Body of pancreas (tissue), 4 donors: ENCODE measurements at places on chromosomes 3 and 15. TPM values are rescaled to one million over a fixed set of nuclear protein-coding genes. Genes with fewer than 3 reads are reported as not detected.

DNA sequence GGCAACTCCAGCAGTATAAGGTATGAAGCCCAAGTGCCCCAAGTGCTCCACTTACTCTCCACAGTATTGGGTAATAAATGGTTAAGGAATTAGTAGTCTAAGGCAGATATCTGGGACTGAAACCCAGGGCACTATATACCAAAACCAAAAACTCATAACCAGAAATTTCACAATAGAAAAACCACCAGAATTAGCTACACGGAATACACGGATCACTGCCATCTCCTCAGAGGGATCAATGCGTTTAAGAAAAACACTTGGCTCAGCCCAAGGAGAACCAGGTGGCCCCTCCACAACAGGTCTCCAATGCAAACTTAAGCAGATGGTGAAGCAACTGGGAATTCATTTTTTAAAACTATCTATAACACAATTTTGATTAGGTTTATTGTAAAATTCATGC lies 83.6 kb downstream of the FAIM start:
- DNase-seq, result no peak

DNA sequence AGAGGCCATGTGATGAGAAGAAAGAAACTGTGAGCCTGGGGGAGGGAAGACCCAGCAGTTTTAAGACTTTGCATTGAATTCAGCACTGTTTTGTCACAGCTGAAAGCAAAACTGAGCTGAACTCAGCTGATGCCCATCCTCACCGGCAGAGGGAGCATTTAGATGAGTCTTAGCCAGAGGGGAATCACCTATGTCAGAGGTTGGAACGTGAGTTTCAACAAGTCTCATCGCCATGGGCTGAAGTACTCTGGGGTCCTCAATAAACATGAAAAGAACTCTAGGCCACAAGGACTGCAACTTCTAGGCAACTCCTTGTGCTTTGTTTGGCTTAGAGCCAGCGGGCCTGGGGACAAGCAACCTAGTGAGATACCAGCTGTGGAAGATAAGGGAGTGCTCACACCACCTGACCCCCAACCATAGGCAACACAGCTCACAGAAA lies 324.5 kb downstream of the TBL1XR1 start:
- peak; percentile 63 for DNase-seq

- no peak for DNase-seq
Observed at GRCh38 chr3:46479696-46480095, 15.0 kb upstream of the LTF start.

GRCh38 chr3:69752241-69752640 lies 13.0 kb downstream of the MITF start:
- no peak for DNase-seq

DNA sequence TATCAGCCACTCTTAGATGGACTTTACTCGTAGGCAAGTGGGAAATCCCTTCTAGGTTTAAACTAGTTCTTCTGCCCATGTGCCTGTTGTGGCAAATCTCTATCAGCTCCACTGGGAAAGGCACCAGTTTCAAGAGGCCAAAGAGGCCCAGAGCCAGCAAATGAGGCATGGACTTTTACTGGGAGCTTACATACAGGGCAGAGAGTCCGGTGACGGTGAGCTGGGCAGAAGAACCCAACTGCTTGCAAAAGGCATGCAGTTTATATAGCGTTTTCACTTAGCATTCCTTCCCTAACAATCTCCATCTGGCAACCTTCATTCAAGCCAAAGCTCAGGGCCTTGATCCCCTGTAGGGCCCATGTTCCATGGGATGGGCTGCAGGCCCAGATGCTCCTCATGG lies 93.0 kb upstream of the C3orf80 start:
- no peak for DNase-seq

DNA sequence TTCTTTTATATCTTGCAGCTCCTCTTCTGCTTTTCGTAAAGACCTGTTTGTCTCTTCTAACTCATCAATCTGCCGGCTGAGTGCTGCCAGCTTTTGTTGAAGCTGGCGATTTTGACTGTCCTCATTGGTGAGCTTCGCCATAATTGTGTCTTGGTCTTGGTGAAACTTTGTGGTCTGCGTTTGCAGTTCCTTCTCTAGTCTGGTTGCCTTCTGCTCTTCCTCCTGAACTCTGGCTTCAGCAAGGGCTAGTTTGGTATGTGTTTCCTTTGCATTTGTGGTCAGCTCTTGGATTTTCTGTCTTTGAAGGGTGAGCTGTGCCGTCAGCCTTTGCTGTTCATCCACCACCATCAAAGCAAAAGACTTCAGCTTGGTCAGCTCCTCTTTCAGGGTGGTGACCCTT lies 32.9 kb downstream of the CMSS1 start:
- DNase-seq, result no peak

- DNase-seq, result no peak
Observed at GRCh38 chr3:4752201-4753072, 226.8 kb upstream of the BHLHE40 start.

GRCh38 chr15:60616628-60617027 lies 137.7 kb upstream of the ICE2 start:
- DNase-seq, result no peak

- peak; percentile 32 for DNase-seq
Observed at GRCh38 chr3:114418724-114419543, 125.1 kb downstream of the TIGIT start.

- peak; percentile 93 for DNase-seq
Observed at GRCh38 chr3:11720304-11720898, 76.7 kb upstream of the VGLL4 start.

DNA sequence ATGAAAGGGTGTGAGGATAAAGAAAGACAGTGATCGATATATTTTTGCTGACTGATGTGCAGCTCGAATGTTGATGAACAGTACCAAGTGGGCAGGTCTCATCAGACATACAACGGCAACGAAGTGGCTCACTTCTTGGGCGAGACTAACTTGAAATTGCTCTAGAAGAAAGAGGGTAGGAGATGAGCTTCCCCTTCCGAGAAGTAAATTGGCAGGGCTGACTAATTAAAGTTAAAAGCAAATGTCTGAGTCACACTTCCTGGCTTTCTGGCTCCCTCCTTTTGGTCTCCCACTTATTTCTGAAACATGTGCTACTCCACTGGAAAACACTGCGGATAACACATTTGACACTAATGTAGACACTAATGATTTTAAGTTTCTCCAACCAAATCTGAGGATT lies 228.3 kb downstream of the ABHD5 start:
- DNase-seq, result no peak

GRCh38 chr15:83413054-83413719 lies 34.0 kb upstream of the SH3GL3 start:
- DNase-seq, result no peak

GRCh38 chr3:70816346-70816745 lies 503.9 kb upstream of the MDFIC2 start:
- DNase-seq, result no peak

GRCh38 chr3:134189849-134190248 lies 60.8 kb downstream of the RYK start:
- no peak for DNase-seq

GRCh38 chr3:143786219-143787191 lies 61.8 kb downstream of the SLC9A9 start:
- DNase-seq, result no peak

- DNase-seq, result no peak
Observed at GRCh38 chr15:27081676-27082418, 110.9 kb downstream of the GABRG3 start.

DNA sequence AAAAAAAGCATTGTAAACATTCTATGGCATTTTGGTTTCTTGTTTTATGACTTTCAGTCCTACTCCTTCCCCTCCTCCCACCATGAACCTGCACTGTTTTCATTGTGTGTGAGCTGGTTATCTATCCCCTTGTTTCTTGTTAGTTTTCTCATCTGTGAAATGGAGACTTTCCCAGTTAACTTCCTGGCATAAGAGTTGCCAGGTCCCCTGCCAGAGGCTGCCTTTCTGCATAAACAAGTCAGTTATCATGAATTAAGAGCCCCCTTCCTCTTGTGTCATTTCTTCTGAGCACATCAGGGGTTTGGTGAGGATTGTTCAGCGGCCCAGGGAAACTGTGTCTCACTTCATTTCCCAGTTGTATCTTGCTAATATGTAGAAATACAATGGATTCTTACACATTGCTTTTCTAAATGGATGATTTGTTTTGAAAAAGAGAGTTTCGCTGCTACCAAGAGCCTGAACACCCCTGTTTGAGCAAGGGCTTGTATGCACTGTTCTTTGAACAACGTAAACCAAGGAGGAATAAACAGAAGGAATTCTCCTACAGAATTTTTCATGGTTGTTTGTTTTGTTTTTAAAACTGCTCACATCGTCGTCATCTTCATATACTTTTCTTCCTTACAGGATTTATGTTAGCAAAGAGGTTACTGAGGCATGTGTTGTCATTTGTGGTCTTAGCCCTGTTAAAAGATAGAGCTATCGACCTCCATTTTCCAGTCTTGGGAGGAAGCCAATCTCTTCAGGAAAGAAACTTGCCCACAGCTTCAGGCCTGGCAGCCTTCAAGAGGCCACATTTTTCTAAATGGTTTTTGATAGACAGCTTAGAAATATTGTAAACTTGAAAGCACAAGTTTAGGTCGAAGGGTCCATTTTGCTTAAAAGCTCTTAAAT lies 144.6 kb upstream of the IL12A start:
- no peak for DNase-seq

DNA sequence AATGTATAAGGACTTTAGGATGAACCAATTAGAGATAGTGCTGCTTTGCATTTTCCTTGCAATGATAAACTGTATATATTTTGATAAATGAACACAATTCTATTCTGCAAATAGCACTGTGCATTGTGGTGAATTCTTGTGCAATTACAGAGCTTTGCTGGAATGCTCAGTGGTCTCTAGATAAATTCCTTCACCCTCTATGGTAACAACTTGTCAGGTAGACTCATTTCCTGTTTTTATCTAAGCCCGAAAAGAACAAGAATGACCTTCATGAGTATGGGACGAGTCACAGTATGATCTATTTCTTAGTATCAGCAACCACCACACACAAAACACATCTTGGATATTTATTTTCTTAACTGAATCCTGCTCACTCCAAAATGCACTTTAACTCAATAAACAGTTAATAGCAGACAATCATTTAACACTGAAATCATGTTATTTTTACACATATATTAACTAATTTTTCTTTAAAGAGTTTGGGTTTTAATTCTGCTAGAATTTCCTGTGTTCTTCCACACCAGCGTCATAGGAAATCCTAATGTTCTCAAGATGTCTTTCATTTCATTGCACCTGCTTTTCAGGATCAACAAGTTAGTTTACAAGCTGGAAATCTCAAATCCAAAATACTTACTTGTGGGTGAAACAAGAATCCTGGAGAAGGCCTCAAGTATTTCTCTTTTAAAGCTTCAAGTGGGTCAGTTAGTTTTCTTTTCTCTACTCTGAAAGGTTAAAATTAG lies 551.2 kb downstream of the MECOM start:
- DNase-seq, result no peak

DNA sequence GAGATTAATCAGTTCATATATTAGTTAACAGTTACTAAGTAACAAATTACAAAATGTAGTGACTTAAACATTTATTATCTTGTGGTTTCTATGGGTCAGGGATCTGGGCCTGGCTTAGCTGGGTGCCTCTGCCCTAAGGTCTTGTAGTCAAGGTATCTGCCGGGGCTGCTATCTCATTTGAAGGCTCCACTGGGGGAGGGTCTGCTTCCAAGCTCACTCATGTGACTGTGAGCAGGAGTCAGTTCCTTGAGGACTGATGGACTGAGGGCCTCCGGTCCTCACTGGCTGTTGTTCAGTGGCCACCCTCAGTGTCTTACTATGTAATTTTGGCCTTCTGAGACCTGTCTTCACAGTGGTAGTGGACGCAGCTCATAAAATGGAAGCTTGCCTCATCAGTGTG lies 135.9 kb upstream of the PLXNA1 start:
- DNase-seq, result no peak

DNA sequence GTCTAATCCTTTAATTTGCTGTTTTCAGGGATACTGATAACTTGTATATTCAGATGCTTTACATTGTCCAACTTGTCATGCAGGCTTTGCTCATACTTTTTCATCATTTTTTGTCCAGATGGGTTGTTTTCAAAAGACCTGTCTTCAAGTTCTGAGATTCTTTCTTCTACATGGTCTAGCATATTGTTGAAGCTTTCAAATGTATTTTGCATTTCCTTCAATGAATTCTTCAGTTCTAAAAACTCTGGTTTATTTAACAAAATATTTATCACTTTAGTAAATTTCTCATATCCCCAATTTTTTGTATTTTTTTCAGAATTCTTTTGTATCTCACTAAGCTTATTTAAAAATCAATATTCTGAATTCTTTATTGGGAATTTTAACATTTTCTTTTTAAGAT lies 388.3 kb upstream of the IL12A start:
- DNase-seq, result no peak

- no peak for DNase-seq
Observed at GRCh38 chr3:134267996-134268395, 17.3 kb upstream of the RYK start.

DNA sequence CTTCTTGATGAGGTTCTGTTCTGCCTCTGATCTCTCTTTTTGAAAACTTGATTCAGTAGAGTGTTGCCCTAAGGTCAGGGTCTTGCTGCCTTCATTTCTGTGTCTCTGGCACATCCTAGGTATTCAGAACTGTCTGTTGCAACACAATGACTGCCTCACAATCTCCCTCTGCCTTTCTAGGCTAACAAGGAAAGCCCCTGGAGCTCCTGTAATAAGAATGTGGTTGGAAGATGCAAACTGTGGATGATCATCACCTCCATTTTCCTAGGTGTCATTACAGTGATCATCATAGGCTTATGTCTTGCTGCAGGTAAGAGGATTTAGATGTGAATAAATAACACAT lies 7.0 kb downstream of the C3orf52 start:
- no peak for DNase-seq

GRCh38 chr15:64182859-64183370 lies 20.1 kb upstream of the PPIB start:
- no peak for DNase-seq

DNA sequence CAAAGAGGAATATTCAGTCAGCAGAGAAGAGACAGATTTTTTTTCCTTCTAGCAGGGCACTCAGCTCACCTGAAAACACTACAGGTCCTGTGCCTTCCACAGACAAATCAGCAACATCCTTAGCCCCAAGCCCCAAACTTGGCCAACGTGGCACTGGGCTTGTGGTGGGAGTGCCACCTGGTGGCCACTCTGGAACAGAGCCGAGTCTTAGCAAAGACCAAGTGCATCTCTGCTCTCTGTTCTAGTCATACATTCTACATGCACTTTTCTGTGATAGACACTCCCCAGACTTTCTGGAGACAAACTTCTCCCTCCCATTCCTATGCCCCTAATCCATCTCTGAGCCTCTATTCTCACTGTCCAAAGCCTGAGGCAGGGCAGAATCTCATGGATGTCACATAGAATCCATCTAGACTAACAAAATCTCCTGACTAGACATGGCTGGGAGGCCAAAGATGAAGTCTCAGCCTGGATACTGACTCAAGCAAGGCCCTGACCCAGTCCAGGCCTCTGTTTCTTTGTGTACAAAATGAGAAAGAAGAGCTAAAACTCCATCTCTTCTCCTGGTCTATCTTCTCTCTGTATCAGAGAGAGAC lies 5.1 kb upstream of the SEMA7A start:
- DNase-seq, result peak; percentile 70

- no peak for DNase-seq
Observed at GRCh38 chr3:100048248-100048647, 66.1 kb downstream of the FILIP1L start.

- DNase-seq, result no peak
Observed at GRCh38 chr3:135740751-135741150, 224.8 kb upstream of the PPP2R3A start.

GRCh38 chr3:143668924-143669790 lies 179.1 kb downstream of the SLC9A9 start:
- DNase-seq, result no peak

Gene SLC12A1
- total RNA-seq, result not detected

Gene PCBP4
- 16.6 TPM for total RNA-seq

Gene CLDN18
- total RNA-seq, result 10.1 TPM

Gene GRK7
- not detected for total RNA-seq

Gene SLC35A5
- 9.6 TPM for total RNA-seq

Gene CA12
- 25.7 TPM for total RNA-seq

Gene SEMA3G
- 13.2 TPM for total RNA-seq

Gene IQCH
- total RNA-seq, result 1.6 TPM

Gene MYLK
- 36.6 TPM for total RNA-seq

Gene SERINC4
- total RNA-seq, result not detected
